Stimulated activated naive CD8-positive, alpha-beta T cell treated with anti-CD3 and anti-CD28 coated beads, Interleukin-15, amount 100 ng/mL, for 72 hours (primary cell): ENCODE measurements at places on chromosomes 5 and 9.

DNA sequence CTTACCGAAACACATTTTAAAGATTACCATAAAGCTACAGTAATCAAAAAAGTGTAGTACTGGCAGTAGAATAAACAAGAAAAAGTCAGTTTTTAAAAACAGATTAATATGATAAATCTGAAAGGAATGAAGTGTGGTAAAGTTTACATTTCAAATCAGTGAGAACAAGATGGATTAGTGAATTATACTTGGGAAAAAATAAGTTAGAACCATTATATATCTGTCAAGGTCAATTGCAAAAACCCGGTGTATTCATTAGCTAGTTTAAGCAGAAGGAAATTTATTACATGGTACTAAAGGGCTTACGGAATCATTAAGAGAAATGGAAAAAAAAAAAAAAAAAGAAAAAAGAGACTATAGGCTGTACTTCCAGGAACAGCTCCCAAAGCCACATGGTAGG, 164.3 kb downstream of the MUSK start:
- no peak for DNase-seq

DNA sequence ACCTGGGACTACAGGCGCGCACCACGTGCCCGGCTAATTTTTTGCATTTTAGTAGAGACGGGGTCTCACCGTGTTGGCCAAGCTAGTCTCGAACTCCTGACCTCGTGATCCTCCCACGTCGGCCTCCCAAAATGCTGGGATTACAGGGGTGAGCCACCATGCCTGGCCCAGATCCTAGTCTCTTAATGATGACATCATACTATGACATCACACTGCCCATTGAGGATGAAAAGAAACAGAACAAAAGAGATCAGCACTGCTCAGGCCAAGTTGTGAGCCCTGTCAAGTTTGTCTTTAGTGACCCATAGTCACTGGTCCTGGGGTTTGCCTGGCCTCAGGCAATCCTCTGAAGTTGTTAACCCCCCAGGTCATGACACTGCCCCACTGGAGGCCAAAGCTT, 21.3 kb downstream of the ADRA1B start:
- DNase-seq = no peak

DNA sequence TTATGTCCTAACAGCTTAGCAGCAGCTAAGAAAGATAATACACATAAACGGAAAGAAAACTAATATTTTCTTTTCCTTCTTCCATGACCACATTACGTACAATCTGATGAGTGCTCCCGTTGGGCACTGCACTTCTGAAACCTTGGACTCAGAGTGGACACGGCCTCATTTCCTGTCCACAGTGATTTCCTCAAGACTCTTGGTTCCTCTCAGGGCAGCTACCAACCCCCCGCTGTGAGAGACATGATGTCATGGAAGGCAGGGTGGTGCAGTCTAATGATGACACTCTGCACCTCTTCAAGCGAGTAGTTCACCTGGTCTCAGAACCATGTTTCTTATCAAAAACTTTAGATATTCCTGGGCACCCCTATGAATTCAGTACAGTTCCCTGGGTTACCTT, 68.7 kb upstream of the CTSL start:
- no peak for DNase-seq

DNA sequence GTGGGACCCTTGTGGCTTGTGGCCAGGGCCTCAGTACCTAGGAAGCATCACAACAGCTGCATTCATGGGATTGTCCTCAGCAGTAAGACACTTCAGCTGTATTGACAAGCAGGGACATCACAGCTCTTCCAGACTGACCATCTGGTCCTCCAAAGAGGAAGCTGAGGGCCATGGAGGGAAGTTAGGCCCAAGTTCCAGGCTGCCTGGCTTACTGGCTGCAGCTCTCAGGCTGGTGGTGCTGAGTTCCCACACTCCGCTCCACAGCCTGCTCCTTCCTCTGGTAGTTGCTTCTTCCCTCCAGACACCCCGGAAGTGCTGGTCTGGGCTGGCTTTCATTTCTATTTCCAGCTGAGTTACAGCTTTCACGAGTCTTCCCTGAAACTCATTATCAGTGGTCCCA, 5.7 kb upstream of the STING1 start:
- no peak for DNase-seq

- no peak for DNase-seq
Observed at GRCh38 chr9:13810510-13810909, 503.4 kb downstream of the NFIB start.

GRCh38 chr5:156191547-156191946, 135.4 kb upstream of the SGCD start:
- DNase-seq = no peak

GRCh38 chr5:127801751-127802476, 98.7 kb downstream of the CCDC192 start:
- DNase-seq = no peak

GRCh38 chr5:31382051-31382878, 149.6 kb downstream of the DROSHA start:
- DNase-seq = no peak

- no peak for DNase-seq
Observed at GRCh38 chr5:122947772-122948171, 88.8 kb downstream of the PPIC start.

DNA sequence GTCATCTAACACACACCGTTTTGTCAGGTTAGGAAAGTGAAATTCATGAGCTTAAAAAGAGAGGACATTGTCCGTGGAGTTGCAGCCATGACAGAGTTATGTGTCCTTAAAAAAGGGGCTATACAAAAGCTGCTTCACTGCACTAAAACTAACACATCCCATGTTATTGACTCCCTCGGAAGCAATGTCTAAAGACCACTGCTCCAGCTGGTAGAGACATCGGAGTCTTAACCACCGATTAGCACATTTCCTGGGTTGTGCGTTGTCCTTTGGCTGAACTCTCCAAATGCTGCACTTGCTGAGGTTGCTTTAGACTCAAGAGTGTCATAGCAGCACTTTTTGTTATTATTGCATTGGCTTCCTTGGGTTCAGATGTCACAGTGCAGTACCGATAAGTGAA, 128.3 kb upstream of the C9orf72 start:
- DNase-seq = no peak

- no peak for DNase-seq
Observed at GRCh38 chr5:63854076-63854475, 108.2 kb downstream of the HTR1A start.
